ENCODE measurements at places on chromosomes 1 and 21.

- no peak for DNase-seq
These were observed 565.2 kb downstream of the LTN1 start for GRCh38 chr21:28427394-28428022.

- DNase-seq = no peak
These were observed 34.8 kb upstream of the SAMD13 start for GRCh38 chr1:84266748-84267147.

DNA sequence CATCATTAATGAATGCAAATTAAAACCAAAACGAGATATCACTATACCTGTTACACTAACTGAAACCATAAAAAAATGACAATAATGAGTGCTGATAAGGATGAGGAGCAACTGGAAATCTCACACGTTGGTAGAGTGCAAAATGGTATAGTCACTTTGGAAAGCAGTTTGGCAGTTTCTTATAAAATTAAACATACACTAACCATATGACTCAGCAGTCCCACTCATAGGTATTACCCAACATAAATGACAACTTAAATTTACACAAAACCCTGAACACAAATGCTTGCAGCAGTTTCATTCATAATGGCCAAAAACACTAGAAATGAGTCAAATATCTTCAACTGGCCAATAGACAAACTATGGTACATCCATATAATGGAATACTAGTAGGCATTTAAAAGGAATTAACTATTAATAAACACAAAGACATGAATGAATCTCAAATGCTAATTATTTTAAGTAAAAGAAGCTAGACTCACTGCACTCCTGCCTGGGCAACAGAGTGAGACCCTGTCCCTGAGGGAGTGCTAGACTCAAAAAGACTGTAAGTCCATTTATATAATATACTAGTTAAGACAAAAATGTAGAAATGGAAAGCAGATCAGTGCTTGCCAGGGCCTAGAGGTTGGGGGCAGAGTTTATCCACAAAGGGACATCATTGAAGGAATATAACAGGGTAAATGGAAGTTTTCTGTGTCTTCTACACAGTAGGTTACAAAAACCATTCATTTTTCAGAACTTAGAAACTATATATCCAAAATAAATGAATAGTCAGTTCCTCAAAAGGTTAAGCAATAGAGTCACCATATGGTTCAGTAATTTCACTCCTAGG lies 77.4 kb downstream of the EIF4G3 start:
- no peak for DNase-seq

DNA sequence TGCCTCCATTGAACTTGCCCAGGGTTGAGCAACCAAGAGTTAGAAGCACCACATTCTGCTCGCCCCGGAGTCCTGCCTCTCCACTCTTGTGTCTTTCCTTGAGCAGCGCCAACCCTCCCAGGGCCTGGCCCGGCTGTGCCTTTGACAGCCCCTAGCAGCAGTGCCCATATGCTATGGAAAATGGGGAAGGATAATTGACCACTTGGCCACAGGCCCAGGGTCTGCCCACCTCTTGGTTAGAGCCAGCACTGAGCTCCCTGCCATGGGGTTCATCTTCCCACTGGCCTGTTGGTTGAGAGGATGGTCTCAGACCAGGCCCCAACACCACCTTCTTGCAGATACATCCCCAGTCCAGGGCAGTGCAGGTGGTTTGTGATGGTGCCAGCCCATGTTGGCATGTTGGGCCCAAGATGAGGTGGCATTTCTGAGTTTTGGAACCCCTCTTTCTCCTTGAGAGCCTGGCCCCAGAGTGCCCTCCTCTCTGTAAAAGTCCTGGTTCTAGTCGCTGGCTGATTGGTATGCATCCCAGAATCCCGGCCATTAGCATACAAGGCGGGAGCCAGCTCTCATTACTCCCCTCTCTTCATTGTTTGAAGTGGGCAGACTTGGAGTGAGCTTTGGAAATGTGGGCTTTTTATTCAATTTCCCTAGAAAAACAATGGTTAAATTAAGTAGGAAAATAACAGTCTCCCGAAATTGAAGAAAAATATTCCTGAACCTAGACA lies 7.6 kb downstream of the ARHGEF10L start:
- no peak for DNase-seq

- no peak for DNase-seq
These were observed 41.0 kb downstream of the SLAMF6 start for GRCh38 chr1:160481979-160482596.

- DNase-seq = no peak
These were observed 255.9 kb upstream of the VAMP3 start for GRCh38 chr1:7515175-7515574.

DNA sequence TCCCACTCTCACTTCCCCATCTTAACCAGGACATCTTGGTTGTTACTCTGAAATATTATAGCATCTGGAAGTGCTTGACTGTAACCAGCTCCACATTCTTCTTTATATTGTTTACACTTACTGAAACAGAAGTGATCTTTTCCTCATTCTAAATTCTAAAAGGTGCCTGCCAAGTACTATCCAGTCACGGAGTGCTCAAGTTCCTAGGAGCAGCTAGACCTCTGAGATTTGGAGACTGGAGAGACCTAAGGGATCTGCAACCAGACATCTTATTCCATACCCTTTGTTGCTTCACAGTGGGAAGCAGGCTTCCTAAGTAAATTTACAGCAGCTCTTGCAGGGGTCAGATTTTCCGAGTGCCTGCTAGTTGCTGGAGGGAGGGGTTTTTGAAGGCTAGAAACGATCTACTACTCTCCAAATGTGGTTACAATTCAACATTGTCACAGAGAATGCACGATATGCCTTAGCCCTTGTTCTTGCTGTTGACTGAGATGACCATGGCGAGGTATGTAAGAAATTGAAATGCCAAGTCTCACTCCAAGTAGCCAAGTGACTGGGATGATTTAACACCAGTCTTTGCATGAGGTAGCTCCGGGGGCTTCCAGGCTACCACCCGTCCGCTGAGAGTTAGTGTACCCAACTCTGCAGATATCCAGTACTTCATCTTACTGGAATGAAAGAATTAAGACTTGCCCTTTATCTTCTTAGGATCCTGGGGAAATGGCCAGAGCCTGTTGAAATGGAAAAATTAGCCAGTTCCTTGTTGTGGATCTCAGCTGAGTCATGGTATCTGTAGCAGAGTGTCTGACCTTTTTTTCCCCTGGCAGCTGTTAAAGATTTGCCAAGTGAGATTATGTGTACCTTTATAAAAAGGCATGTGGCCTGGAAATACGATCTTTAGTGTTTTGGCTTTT lies 150.8 kb downstream of the MAST2 start:
- no peak for DNase-seq

DNA sequence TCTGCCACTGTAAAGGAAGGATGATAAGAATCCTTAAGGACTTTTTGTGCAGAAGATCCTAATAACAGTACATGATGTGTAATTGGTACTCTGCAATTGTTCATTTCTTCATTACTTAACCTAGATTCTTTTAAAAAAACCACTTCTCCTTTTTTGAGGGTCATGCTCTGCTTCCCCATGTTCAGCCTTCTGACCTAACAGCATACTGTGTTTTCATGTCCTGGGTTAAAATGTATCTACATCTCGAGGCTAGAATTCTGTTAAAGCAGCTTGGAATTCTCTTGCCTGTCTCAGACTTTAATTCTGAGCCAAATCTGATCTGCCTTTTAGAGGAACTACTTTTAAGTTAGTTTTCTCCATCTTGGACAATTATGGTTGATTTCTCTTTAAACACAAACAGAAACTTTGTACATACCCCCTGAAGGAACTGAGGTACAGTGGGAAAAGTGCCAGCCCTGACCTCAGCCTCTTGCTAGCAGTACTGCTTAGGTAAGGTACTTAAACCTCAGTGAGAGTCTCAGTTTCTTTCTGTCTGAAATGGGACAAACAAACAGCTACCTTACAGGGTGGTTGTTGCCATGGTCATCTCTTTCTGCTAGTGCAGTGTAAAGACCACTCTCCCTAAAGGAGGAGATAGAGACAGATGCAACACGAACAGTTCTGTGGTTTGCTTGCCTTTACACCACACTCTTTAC lies 103.2 kb upstream of the DYNLT5 start:
- DNase-seq = no peak

DNA sequence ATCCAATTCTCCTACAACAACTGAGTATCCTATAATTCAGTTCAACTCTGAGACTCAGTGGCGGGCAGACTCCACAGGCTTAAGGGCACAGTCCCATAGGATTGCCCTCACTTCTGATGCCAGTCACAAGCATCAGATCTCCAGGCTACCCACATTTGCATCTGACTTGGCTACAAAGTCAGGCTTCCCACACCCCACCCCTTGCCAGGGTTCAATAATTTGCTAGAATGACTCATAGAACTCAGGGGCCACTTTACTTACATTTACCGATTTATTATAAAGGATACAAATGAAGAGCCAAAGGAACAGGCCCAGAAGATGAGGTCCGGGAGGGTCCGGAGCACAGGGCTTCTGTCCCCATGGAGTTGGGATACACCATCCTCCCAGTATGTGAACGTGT lies 36.0 kb upstream of the SLAMF9 start:
- DNase-seq = no peak

GRCh38 chr1:35475356-35475755 lies 81.8 kb downstream of the KIAA0319L start:
- no peak for DNase-seq

GRCh38 chr1:153232553-153232952 lies 15.2 kb downstream of the PRR9 start:
- no peak for DNase-seq

- DNase-seq = no peak
These were observed 52.9 kb downstream of the PDE4B start for GRCh38 chr1:65845535-65846060.

DNA sequence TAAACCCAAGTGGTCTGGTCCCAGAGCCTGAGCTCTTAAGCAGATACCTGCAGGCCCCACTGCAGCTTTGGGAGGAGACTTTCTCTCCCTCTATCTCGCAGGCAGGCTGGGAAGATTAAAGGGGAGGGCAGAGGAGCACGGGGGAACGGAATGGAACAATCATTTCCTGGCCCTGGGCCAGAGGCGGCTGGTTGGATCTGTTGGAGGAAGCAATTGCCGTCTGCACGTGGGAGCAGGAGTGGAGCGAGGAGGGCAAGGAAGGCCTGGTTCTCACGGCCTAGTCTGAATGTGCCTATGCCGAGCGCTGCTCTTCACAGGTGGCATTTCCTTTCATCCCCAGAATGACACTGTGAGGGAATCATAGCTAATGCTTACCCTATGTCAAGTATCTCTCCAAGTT lies 23.7 kb downstream of the NKAIN1 start:
- DNase-seq = no peak

DNA sequence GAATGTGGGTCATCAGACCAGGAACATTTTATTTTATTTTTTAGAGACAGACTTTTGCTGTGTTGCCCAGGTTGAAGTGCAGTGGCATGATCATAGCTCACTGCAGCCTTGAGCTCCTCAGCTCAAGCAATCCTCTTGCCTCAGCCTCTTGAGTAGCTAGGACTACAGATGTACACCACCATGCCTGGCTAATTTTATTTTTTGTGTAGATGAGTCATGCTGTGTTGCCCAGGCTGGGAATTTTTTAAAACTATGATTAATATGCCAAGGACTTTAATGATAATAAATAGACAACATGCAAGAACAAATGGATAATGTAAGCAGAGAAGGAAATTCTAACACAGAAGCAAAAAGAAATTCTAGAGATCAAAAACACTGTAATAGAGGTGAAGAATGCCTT lies 142.4 kb downstream of the AK5 start:
- no peak for DNase-seq

DNA sequence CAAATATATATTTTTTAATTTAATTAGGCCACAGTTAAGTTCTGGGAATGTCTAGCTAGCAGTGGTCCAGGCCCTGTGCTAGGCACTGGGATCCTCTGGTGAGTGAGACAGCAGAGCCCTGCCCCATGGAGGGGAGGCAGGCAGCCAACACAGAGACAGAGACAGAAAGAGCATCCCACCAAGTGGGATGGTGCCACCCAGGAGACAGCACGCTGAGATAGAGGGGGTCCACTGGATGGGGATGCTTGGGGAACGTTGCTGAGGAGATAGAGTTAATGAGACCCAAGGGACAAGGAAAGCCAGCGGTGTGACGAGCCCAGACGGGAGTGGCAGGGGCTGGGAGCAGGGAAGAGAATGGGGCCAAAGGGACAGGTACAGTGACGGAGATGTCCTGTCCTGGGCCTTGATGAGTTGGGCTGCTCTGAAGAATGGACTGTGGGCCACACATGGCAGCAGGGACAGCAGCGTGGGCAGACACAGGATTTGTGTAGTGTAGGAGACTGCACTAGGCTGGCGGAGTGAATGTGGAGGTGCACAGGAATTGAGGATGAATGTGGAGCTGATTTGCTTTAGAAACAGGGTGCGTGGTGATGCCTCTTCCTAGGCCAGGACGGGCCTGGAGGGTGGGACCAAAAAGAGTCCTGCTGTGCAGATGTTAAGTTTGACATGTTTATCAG lies 22.8 kb downstream of the RAB4A start:
- no peak for DNase-seq

Measured in NCI-H524 treated with DMSO at 0.1 percent for 48 hours (cell line).